Stimulated activated CD8-positive, alpha-beta memory T cell treated with anti-CD3 and anti-CD28 coated beads, Interleukin-4, amount 100 ng/mL, for 1 hour (primary cell): ENCODE measurements at places on chromosomes 7 and 10.

GRCh38 chr7:47950714-47951113, 2.4 kb upstream of the PKD1L1 start:
- no peak for DNase-seq

DNA sequence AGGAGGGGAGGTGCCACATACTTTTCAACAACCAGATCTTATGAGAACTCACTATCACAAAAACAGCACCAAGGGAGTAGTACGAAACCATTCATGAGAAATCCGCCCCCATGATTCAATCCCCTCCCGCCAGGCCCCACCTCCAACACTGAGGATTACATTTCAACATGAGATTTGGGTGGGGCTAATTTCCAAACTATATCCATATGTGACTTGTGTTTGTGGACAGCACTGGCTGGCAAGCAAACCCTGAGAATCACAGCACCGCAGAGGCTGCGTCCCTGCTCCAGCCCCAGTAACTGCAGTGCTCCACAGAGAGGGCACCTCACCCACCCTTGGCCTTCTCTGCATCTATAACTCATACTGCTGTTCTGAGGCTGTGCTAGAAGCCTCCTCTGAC, 211.2 kb upstream of the PODXL start:
- DNase-seq = no peak

DNA sequence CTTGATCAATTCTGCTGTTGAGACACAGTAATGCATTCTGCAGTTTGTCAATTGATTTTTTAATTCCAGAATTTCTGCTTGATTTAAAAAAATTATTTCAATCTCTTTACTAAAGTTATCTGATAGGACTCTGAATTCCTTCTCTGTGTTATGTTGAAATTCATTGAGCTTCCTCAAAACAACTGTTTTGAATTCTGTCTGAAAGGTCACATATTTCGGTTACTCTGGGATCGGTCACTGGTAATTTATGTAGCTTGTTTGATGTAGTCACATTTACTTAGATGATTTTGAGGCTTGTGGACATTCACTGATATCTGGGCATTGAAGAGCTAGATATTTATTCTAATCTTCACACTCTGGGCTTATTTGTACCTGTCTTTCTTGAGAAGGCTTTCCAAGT, 67.2 kb upstream of the NME8 start:
- DNase-seq = no peak

DNA sequence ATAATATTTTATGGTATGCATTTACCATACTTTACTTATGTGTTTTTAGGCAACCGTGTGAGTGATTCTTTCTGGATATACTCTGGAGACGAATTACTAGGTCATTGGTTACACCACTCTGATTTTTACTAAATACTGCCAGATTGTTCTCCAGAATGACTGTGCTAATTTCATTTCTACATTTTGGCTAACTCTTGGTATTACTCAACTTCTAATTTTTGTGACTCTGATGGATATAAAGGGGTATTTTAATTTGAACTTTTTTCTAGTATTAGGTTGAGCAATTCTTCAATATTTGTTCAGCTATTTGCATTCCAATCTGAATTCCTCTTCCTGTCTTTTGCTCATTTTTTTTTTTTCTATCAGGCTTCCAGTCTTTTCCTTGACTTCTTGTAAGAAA, 223.6 kb downstream of the MDFIC start:
- no peak for DNase-seq

DNA sequence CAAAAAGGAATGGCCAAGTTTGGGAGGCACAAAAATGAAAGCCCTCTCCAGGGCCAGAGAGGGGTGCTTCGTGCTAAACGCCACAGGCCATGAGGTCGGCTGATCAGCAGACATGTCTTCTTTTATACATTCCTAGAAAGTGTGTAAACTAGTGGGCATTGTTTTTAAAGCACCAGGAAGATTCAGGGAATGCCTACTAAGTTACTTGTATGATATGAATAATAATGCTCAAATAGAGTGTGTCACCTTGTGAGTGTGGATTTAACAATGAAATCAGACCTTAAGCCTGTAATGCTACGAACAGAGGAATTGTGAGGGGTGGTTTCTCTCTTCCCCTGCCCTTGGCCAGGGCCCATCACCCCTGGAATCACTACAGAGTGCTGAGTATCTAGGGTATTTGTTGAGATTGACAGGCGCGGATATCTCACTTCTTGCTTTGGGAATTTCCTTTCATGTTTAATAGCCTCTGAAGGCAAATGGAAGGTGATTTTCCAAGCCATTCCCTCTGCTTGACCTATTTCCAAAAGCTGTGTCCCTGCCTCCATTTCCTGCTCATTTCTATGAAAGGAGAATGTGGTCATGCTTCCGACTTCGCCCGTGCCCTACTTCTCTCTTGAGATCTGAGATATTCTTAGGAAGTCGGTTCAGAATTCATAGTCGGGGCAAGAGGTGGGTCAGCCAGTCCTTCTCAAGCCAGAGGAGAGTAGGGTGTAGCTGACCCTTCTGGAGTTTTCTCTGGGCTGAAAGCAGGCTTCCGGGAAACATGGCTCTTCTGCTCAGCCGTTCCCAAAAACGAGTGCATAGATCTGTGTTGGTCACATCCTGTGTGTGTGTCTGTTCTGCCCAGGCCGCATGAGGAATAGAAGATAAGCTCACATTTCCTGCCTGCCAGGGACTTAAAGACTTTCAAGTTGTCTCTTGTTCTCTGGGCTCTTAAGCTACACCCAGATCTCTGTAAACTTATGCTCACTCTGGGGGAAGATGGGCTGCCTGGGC, 167.8 kb upstream of the ITGB1 start:
- DNase-seq = no peak

- DNase-seq = no peak
Measured at GRCh38 chr7:39607865-39608264, 15.5 kb upstream of the RALA start.

GRCh38 chr10:99681553-99681952, 22.2 kb downstream of the ENTPD7 start:
- DNase-seq = no peak

DNA sequence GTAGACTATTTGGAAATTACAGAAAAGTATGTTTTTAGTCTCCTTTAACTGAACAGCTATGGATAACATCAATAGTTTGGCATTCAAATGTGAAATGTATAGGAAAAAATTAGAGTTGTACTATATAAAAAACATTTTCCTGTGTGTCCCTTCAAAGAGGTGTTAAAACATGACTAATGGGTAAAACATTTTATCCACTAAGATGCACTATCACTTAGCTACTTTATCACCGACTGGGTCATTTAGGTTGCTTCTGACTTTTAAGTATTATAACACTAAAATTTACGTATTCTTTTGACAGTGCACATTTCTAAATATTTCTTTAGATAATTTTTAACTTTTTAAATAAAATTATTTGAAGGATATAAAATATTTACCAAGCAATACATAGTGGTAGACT, 77.6 kb downstream of the UBE2H start:
- DNase-seq = no peak

DNA sequence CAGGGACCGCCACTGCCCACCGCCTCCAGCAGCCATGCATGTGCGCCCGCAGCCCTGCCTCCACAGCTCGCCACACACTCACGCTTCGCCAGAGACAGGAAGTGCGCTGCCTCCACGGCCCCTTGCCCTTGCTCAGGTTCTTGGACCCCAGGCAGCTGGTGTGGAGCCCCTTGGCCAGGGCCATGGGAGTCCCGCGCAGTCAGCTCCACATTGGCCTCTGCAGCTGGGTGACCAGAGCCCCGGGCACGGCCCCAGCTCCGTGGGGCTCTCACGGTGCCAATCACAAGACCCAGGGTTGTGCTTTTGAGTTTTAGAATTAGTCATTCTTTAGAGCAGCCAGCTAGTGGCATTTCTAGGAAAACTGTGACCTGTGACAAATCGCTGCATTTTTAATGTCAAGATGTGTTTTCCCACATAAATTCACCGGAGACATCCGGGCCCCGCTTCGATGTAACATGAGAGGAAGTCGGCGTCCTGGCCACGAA, 4.3 kb upstream of the UTF1 start:
- DNase-seq = no peak

GRCh38 chr10:7635408-7636125, 31.2 kb downstream of the ITIH5 start:
- DNase-seq = no peak

- DNase-seq = no peak
Measured at GRCh38 chr7:150390205-150390604, 11.1 kb downstream of the ZNF775 start.

DNA sequence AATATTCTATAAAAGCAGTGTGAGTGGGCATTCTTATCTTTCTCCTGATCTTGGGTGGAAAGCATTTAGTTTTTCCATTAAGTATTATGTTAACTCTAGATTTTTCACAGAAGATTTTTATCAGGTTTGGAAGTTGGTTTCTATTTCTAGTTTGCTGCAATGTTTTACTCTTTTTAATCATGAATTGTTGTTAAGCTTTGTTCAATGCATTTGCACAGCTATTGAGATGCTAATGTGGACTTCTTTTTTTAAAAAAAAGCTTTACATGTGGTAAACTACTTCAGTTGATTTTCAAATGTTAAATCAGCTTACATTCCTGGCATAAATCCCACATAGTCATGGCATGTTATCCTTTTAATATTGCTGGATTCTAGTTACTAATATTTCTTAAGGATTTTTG, 363.6 kb upstream of the NRP1 start:
- no peak for DNase-seq

- DNase-seq = no peak
Measured at GRCh38 chr7:136245327-136246004, 268.3 kb upstream of the MTPN start.

DNA sequence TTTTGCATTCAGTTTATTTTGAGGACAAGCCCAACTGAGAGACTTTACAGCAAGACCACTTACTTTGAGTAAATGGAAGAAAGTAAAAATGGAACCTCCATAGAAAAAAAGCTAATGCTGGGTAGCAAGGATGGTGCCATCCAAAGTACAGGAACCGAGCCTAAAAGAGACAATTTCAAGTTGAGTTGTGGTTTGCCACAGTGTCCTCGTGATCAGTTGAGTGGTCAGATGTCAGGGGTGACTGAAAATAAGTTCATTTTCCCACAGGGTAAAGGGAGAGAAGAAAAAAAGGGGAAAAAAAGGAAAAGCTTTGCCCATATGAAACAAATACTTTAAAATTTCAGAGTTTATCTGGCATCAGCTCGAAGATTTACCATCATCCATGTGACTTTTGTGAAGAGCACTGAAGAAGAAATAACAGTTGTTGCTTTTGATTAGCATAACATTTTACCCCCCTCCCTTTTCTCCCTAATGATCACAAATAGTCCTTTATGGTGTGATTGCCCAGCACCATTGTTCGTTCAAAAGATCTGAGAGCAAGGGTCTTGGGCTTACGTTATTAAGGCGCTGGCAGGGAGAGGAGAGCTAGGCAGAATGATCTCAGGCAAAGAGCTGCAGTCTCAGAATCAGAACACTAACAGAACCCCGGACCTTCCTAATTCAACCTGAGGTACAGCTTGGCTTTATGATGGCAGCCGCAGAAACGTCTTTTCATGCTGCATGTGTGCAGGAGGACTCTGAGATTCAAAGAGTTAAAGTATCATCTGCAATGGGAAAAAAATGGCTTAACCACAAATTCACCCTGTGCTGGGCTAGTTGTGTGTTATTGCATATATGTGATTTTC, 338.1 kb downstream of the RNLS start:
- DNase-seq = no peak

DNA sequence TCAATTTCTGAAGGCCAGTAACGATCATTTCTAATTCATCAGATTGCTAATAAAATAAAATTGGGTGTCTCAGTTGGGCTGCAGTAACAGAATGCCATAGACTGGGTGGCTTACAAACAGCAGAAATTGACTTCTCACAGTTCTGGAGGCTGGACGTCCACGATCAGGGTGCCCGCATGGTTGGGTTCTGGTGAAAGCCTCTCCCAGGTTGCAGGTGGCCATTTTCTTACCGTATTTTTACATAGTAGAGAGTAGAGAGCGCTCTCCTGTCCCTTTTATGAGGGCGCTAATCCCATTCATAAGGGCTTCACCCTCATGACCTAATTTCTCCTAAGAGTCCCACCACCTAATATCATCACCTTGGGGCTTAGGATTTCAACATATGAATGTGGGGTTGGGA, 106.0 kb downstream of the SPAG6 start:
- DNase-seq = no peak

- no peak for DNase-seq
Measured at GRCh38 chr7:105693576-105693975, 112.3 kb upstream of the EFCAB10 start.

GRCh38 chr7:96899108-96899507, 106.2 kb upstream of the DLX6 start:
- no peak for DNase-seq

DNA sequence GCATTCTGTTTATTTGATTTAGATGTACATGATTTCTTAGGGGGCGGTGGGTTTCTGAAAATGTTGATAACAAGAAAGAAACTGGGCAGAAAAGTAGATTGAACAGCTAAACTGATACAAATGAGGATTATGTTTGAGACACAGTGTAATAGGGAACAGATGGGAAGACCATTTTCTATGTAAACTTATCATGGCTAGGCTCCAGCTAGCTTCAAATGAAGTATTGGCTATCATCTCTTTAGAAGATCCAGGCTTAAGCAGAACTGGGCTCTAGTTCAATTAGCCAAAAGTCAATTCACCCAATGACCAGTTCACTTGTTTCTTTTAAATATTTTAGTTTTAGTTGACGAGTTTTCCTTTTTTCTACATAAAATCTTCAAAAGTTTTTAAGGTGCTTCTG, 639.5 kb downstream of the ANKRD7 start:
- no peak for DNase-seq

- DNase-seq = no peak
Measured at GRCh38 chr10:60627778-60628748, 150.2 kb upstream of the CDK1 start.

DNA sequence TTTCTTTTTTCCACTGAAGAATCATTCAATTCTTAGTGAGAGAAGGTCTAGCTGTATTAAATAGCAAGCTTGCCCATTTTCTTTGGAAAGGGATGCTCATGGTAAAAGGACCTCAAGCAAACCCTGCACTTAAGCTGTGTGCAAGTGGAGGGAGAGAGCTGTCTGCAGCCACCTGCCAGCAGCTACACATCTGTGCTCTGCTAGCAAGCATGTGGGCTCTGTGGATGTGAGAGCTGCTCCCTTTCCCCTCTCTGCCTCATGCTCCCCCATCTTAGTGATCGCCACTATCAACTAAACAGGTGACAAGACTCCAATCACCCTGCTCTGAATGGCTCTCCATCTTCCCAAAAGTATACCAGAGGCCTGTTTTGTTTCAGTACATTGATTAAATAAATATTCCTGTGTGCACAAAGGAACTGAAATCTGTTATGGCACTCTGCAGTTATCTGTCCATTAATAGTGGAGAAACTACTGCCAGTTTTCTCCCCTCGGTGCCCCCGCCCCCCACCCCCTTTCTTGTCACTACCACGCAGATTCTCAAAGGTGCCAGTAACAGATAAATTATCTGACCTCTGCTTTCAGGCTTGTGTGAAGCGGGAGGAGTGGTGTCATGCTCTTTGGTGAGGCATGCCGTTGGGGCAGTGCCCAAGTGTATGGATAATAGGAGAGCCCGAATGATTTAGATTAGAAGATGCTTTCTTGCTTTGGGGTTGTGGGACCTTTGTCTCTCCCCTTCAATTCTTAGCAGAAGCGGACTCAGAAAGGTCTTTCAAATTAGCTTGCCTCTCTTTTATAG, 26.4 kb downstream of the AUTS2 start:
- no peak for DNase-seq
